Sigmoid colon (tissue), 7 donors: ENCODE measurements at places on chromosomes 5 and 9. TPM values are rescaled to one million over a fixed set of nuclear protein-coding genes. Genes with fewer than 3 reads are reported as not detected.

- DNase-seq = no peak
These were observed 27.1 kb downstream of the FRMD3 start for GRCh38 chr9:83511051-83511450.

DNA sequence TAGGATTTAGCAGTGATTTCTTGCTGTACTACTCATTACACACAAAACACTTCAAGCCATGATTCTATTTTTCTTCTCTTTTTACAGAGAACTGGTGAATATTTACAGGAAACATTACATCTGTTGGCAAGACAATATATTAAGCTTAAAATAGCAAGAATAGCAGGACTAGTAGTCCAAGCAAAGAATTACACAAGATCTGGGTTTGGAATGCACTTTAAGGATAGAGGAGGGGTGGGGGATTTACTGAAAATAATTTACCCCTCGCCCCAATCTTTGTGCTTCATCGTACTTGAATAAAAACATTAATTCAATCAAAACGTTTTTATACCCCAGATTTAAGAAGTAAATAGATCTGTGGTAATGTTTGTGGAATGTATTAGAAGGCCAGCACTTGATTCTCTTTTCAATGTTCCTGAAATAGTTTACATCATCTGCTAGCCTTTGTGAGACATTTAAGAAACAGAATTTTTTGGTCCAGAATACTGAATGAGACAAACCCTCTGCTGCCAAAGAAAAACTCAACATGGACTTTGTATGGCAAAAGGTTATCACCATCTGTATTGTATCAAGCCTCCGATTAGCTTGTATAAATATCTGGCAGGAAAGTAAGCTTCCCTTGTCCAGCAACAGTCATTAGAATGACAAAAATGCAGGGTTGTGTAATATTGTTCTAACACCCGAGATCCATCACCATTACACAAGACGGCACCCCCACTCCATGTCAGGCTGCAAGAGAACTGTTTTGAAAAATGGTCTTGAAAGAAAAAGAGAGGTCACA, 23.8 kb downstream of the SVEP1 start:
- DNase-seq = peak; percentile 89

- peak; percentile 86 for DNase-seq
These were observed at the start of gene OLFM1 for GRCh38 chr9:135087489-135087792. Gene OLFM1 (plus strand): TSS chr9:135087668. CDS start chr9:135087990, 322 bp downstream.

The C9orf50 gene
- 1.2 TPM for total RNA-seq

GRCh38 chr9:70438341-70438928, 24.0 kb upstream of the KLF9 start:
- DNase-seq = peak; percentile 86

The FAM151B gene
- total RNA-seq = 2.5 TPM
